ENCODE measurements at places on chromosomes 2 and 18.
A peak's percentile ranks its signal among the peaks of the same experiment; 100 is the strongest.

GRCh38 chr2:241074901-241075540 lies 27.1 kb downstream of the MTERF4 start:
- no peak for DNase-seq

- no peak for DNase-seq
These were observed 349.7 kb upstream of the GALNT5 start for GRCh38 chr2:156907806-156908205.

DNA sequence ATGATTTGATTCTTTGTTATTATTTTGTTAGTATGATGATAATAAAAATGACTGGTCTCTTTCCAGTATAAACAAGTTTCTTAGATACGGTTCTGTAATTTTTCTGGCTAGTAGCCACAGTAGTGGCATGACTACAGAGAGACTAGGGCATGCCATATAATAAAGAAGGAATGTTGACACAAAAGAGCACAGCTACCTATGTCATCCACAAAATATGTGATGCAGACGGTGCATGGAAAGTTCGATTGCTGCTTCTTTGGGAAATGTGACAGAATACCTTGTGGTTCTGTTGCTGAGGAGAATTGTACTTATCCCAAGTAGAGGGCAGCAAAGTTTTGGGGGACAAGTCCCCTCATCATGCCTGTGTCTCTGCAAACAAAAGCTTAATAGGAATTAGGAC lies 26.1 kb upstream of the SETBP1 start:
- peak; percentile 56 for DNase-seq

- DNase-seq: no peak
These were observed 1030.2 kb downstream of the TMEM182 start for GRCh38 chr2:103792042-103792441.

GRCh38 chr2:46117379-46117778 lies 179.8 kb upstream of the EPAS1 start:
- no peak for DNase-seq

DNA sequence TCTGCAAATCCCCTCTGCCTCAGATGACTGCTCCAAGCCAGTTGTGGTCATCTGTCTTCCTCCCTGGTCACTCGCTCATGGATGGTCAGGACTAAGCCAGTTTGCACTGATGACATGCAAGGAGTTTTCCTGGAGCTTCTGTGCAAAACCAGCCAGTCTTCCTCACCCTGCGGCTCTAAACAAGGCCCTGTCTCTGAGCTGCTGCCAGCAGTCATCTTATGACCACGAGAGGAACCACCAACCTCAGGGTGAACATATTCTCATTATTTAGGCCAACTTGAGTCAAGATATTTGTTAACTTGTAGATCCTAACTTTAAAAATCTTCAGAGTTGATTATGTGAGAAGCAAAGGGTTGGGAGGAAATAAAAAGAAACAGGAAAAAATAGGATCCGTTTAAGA lies 119.9 kb upstream of the CAB39 start:
- no peak for DNase-seq

DNA sequence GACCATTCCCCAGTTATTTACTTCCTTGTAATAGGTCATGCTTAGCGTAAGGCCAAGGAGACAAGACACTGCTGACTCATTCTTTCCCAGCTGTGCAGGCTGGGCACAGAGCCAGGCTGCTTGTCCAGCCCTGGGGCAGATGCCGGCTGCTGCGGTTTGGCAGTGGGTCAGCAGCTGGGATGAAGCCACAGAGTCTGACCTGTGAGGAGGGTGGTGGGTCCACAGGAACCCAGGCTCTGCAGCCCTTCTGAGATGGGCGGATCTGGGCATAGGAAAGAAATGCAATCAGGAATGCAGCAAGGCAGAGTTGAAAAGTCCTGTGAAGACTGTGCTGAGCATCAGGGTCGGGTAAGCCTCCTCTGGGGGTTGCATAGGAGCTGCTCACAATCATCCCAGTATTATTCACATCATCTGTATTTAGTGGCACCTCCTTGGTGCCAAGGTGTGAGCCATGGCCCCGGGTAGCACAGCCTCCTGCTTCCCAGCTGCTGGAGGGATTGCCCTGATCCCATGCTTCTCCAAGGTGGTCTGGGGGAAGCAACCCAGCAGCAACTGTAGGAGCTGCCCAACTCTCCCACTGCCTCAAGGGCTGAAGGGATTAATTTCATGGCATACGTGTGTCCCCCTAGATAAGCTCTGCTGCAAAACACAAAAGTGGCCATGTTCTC lies 139.0 kb downstream of the DDX1 start:
- no peak for DNase-seq

- no peak for DNase-seq
These were observed 166.5 kb downstream of the MTX2 start for GRCh38 chr2:176435729-176436128.

DNA sequence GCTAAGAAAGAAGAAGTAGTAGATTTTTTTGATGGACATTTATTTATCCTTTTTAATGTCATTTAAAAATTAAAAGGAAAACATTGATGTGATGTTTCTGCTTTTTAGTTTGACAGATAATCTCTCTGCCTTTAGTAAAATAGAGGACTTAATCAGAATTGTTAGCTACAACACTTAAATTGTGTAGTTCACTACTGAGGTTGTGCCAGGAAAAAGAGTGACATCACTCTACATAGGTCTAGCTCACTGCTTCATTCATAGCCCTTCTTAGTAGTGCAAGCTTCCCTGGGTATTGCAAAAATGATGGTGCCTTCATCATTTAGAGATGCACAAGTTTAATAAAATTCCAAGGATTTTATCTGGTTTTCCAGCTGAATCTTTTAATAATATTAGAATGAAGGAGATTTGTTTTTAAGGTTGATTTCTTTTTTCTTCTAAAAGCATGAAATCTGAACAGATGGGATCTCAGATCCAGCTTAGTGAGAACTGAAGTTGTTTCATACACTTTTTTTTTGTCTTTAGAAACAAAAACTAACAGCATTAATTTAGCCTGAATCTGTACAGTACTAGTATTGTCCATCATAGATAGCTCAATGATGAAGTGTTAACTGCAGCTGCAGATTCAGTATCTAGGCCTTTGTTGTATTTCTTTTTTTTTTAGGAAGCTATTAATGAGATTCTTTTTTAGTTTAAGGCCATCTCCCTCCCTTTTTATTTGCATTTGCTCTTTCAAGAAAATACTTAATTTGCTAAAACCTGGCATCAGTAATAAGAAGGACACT lies 20.6 kb upstream of the TMEFF2 start:
- DNase-seq: no peak

- DNase-seq: peak; percentile 43
These were observed 30.5 kb upstream of the VPS54 start for GRCh38 chr2:64049633-64050220.

DNA sequence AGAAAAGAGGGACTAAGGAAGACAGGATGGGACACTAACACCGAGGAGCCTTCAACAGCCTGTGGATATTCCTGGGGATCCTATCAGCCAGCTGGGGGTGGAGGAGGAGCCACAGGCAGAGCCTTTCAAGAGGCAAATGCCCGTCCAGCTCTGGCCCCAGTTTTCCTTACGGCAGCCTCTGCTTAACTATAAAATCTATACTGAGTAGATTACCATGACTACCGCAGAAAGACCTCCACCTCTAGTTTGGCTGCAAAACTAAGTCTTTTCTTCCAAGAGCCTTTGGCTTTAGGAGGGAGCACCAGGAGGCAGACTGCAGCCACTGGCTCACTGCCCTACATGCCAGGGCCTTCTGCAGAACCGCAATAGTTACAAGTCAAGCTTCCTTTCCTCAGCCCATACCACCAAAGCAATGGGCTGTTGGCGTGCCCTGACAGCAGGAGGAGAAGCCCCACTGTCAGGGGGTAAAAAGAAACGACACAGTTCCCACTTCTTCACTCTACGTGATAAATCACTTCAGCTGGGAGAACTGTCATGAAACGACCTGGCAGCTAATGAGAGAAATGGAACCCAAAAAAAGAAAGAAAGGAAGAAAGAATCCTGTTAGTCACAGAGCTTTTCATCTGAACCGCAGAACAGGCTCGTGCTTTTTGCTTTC lies 25.1 kb upstream of the CREB1 start:
- DNase-seq: no peak

- no peak for DNase-seq
These were observed 1.9 kb upstream of the CFAP53 start for GRCh38 chr18:50268022-50268747.

DNA sequence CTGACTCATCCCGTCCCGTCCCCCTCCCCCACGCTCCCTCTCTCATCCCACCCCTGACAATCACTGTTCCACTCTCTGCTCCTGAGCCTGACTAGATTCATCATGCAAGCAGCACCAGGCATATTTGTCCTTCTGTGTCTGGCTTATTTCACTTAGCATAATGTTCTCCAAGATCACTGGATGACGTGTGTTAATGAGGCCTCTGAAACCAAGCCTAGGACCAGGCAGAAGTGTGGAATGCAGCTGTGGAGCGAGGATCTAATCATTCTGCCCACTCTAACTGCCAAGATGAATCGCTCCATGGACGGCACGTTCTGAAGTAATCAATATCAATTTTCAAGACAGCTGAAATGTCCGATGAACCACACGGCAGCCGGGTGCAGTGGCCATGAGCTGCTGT lies 122.4 kb upstream of the ZNF236 start:
- DNase-seq: no peak

GRCh38 chr2:99597616-99598015 lies 107.8 kb upstream of the REV1 start:
- no peak for DNase-seq

DNA sequence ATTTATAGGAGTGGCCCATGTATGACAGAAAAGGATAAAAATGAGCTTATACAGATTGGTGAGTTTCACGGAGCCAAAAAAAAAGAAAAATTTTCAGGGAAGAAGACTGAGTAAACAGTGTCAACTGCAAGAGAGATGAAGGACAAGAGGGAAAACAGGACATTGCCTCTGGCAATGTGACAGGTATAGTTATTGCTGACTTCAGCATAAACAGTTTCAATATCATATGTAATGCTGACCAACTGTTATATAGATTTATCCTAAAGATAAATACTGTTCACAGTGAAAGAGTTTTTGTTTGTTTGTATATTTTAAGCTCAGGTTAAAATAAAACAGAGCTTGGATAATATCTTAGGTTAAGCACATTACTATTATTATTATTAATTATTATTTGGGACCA lies 98.0 kb upstream of the FSIP2 start:
- DNase-seq: no peak

DNA sequence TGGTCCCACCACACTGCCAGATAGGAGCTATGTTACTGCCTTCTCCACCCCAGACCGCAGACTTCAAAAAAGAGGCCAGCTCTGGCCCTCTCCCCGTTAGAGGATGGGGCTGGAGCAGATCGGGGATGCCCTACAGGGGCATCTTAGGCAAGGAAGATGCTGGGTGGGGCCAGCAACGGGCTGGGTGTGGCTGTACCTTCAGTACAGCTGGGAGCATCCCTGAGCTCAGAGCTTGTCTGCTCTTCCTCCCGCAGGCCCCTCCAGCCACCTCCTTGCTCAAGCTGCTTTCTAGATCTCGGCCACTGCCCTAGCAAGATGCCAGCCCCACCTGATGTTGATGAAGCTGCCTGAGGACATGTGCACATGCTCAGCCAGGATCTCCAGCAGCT lies 9.8 kb downstream of the PTPRN start:
- DNase-seq: no peak

- no peak for DNase-seq
These were observed 811.8 kb upstream of the ACVR2A start for GRCh38 chr2:147033044-147033443.

DNA sequence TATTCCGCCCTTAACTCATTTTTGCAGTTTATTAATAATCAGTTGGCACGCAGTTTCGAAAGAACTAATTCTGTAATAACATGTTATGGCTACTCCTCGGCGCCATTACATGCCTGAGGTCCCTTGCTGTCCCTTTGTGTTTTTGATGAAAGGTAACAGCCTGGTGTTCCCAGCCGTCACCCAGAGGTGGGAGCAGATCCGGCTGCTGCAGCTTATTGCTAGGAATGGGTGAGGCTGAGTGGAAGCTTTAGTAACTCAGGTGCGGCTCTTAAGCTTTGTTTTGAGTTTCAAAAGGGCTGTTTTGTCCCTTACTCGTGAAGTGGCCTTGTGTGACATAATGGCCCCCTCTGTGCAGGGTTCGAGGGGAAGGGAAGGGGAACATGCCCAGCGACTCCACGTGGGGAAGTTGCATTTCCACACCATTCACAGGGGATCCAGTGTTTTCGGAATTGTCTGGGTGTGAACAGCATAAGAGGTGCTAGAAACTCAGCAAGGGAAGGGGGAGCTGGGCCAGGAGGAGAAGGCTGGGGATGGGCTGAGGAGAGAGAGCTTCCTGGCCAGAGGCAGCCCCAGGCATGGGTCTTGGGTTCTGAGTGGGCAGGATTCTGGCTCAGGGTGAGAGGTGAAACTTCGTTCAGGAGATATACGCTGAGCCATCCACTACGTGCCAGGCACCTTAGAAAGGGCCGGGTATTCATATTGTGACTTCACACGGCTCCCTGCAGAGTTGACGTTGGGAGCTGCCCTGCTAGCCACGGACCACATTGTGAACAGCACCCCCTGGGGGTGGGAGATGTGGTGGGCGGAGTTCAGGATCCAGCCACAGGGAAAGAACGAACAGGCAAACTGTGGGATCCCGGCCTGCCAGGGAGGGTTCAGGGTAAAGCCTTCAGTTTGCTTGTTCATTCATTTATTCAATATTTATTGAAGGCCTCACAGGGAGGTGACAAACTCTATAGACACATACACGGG lies 84.4 kb downstream of the TGOLN2 start:
- DNase-seq: no peak

- no peak for DNase-seq
These were observed 787.9 kb upstream of the RAB6C start for GRCh38 chr2:129191530-129191929.

GRCh38 chr18:57837917-57838548 lies 34.9 kb upstream of the ATP8B1 start:
- no peak for DNase-seq

DNA sequence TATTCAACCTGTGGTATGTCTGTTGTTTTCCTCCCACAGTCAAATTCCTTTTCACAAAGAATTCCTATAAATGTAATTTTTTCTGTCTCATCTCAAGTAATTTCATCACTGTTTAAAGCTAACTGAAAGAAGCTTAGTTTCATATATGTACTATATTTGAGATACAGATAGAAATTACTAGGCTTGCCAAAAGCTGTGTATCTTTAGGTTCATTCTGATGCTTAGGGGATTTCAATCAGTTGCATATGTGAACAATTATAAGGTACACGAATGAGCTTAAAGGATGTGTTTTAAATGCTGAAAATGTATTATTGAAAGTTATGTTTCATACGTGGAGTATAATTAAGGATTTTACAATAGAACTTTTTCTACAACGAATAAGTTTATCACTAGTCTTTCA lies 59.2 kb upstream of the DSG1 start:
- no peak for DNase-seq

GRCh38 chr2:140526575-140526974 lies 1604.2 kb downstream of the LRP1B start:
- no peak for DNase-seq

GRCh38 chr2:45130736-45131135 lies 121.5 kb upstream of the SIX2 start:
- DNase-seq: no peak

DNA sequence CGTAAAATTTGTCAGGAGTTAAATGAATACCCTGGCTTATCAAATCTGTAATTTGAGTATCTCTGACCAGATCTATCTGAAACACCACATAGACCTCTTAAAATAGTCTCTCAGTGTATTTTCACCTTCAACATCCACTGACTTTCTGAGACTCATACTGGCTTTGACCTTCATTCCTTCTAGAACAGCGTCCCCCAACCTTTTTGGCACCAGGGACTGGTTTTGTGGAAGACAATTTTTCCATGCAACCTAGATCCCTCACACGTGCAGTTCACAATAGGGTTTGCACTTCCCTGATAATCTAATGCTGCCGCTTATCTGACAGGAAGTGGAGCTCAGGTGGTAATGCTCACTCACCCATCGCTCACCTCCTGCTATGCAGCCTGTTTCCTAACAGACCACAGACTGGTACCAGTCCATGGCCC lies 3.2 kb downstream of the NBAS start:
- DNase-seq: no peak

GRCh38 chr18:77671456-77672167 lies 422.0 kb downstream of the GALR1 start:
- DNase-seq: no peak
